Activated CD8-positive, alpha-beta memory T cell treated with anti-CD3 and anti-CD28 coated beads for 36 hours (primary cell): ENCODE measurements at places on chromosomes 1 and 21. TPM values are rescaled to one million over a fixed set of nuclear protein-coding genes. Genes with fewer than 3 reads are reported as not detected.

Gene RORC
- 1.3 TPM for total RNA-seq

Gene CHI3L2
- total RNA-seq: 2.6 TPM

Gene GABRD
- total RNA-seq: not detected

Gene BGLAP
- 2.2 TPM for total RNA-seq

Gene TIE1
- 0.59 TPM for total RNA-seq

Gene SLAMF7
- total RNA-seq: 75.2 TPM

Gene EPHA8
- not detected for total RNA-seq

Gene PRDX1
- 788 TPM for total RNA-seq

Gene NES
- total RNA-seq: not detected

Gene FBLIM1
- not detected for total RNA-seq

Gene C1orf87
- total RNA-seq: not detected

Gene POU3F1
- 0.08 TPM for total RNA-seq

Gene MRAP
- total RNA-seq: not detected
